ENCODE measurements at places on chromosomes 5 and 9.

GRCh38 chr5:83441747-83442146 is 29.8 kb upstream of the VCAN start:
- no peak for DNase-seq

GRCh38 chr5:73306078-73306719 is 133.2 kb downstream of the TMEM174 start:
- DNase-seq, result no peak

GRCh38 chr5:181211208-181211607 is 6.2 kb upstream of the TRIM7 start:
- DNase-seq, result no peak

- DNase-seq, result no peak
Observed at GRCh38 chr5:38888041-38888440, 42.2 kb downstream of the OSMR start.

- DNase-seq, result no peak
Observed at GRCh38 chr5:43190755-43191603, 1.0 kb upstream of the NIM1K start.

- no peak for DNase-seq
Observed at GRCh38 chr9:77271023-77271690, 93.8 kb downstream of the VPS13A start.

DNA sequence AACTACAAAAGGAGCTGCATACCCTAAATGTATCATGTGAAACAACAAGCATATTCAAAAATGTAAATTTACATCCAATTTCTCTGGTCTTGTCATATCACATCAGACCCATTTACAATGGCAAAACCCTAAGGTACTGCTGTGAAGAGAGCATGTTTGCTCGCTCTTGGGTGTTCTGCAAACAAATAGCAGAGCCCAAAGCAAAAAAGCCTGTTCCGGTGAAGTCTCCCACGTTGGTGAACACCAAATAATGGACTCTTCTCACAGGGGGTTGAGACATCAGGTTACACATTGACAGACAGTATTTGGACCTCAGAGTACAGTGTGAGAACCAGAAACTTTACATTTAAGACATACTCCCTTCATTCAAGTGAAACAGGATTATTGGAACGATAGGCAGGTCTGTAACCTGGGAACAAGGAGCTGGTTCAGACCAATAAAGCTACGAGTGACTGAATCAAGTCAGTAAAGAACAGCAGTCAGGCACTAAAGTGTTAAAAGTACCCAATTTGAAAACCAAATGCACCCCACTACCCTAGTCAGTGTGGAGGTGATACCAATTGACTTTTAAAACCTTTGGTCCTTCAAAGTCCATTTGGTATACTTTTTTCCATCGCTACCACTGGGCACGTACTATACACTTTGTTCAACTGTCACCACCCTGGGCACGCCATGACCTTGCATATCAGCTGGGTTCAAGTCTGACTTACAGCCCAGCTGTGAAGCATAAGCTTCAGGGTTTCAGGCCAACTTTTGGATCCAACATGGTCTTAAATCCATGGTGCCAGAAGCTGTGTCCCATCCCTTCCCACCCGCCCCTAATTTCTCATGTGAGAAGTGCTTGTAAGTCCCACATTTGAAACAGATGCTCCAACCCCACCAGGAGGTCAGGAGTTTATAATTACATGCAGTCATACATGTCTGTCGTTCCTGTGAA is 36.4 kb downstream of the ETF1 start:
- DNase-seq, result no peak

DNA sequence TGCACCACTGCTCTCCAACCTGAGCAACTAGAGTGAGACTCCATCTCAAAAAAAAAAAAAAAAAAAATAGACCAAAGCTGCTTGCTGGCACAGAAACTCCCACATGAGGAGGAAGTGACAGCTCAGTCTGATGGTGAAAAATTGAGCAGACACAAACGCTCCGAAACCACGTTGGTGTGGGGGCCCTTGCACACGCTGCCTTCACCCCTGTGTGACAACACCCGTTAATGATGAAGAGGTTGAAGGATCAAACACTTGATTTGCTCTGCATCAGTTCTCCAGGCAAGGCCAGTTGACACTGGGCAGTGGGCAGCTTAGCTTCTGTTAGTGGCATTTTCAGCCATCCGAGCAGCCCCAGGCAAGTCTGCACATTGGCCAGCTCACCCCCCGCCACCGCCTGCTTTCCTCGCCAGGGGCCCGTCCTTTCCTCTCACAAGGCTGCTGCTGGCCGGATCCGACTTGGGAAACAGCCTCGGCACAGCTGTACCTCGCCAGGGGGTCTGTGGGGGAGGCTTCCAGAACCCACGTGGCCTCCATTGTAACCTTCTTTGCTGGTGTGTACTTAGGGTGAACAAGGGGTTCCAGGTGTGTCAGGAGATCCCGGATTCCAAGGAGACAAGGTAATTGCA is 79.8 kb downstream of the COL27A1 start:
- no peak for DNase-seq

- DNase-seq, result no peak
Observed at GRCh38 chr5:73135429-73136054, 15.2 kb downstream of the TMEM171 start.

GRCh38 chr5:159091596-159092331 is 8.0 kb downstream of the EBF1 start:
- DNase-seq, result no peak

DNA sequence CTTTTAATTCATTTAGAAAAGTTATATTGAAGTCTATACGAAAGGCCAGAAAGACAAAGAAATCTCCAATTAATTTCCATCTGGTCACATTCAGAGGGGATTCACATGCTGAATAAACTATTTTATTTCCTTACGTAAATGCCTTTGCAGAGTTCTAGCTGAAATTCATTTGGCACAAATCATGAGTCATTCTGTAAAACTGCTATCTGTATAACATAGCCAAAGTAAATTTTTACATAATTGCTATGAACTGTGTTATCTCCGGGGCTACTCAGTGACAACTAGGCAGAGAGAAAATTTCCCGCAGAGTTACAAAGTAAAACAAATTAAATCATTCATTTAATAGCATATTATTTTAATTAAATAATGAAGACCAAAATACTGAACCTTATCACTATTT is 463.2 kb upstream of the ADAMTS16 start:
- no peak for DNase-seq

GRCh38 chr9:17280350-17281012 is 145.6 kb downstream of the CNTLN start:
- DNase-seq, result no peak

- DNase-seq, result no peak
Observed at GRCh38 chr9:10112798-10113197, 500.0 kb downstream of the PTPRD start.

DNA sequence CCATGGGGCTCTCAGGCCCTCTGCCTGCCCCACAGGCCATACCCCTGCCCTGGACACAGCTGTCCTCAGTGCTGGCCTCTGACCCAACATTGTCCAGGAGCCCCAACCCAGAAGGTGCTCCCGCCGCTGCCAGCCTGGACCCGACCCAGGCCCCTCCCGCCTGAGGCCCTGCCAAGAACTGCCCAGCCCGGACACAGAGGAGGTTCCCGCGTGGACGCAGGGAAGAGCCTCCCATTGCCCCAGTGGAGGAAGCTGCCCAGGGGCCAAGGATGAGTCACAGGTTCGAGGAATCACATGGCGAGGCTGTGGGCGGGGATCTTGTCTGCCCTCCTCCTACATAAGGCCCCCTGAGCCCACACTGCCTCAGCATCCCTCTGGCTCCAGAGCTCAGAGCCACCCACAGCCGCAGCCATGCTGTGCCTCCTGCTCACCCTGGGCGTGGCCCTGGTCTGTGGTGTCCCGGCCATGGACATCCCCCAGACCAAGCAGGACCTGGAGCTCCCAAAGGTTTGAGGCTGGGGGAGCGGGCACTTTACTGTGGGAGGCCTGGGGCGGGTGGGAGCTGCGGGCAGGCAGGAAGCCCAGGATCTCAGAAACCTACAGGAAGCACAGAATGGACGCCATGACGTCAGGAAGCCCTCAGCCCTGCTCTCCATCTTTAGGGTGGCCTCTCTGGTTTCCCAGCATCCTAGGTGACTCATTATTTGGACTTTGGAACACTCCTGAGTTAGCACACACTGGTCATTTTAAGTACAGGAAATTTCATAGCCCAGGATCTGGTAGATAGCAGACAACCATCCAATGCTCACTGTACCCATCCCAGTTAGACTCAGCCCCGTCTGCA is at the start of gene PAEP:
Gene PAEP (plus strand): TSS at position 366 of the 844 bp plus-strand sequence.
- no peak for DNase-seq

- DNase-seq, result no peak
Observed at GRCh38 chr5:133757396-133757945, 145.1 kb upstream of the FSTL4 start.

Data from T-helper 2 cell (primary cell).